Germinal center (tissue), 1 donor: ENCODE measurements at places on chromosomes 5 and 9.

DNA sequence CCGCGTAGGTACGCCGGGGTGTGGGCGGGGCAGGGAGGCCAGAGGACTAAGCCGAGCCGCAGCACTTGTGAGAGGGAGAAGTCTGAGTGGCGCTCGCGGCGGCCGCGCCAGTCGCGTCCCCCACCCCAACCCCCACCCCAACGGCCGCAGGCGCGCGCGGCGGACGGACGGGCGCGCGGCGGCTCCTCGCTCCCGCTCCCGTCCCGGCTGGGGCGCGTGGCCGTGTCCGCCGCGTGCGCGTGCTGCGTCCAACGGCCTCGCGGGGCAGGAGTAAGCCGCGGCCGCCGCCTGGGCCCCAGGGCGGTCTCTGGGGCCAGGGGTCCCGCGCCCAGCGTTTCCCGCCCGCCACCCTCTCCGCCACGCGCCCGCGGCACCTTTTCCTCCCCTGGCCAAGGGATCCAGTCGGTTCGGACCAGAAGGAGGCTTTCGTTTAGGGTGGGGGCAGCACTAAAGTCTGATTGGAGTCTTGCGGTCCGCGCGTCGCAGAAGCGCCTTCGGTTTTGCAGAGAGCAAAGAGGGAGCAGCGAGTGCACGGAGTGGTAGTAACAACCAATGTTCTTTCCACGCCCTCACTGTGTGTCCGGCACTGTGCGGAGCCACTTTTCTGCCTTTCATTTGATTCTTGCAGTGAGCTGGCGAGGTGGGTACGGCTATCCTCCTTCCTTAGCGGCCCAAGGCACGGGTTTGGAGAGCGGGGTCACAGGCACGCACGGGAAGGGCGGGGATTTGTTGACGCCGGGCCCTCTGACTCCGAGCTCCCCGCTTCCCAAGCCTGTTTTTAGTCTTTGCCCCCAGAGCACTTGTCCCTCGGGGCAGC is 483 bp downstream of the G3BP1 start:
- peak; percentile 40 for DNase-seq

- DNase-seq: no peak
Measured at GRCh38 chr5:25963251-25964008, 1075.0 kb downstream of the CDH9 start.

DNA sequence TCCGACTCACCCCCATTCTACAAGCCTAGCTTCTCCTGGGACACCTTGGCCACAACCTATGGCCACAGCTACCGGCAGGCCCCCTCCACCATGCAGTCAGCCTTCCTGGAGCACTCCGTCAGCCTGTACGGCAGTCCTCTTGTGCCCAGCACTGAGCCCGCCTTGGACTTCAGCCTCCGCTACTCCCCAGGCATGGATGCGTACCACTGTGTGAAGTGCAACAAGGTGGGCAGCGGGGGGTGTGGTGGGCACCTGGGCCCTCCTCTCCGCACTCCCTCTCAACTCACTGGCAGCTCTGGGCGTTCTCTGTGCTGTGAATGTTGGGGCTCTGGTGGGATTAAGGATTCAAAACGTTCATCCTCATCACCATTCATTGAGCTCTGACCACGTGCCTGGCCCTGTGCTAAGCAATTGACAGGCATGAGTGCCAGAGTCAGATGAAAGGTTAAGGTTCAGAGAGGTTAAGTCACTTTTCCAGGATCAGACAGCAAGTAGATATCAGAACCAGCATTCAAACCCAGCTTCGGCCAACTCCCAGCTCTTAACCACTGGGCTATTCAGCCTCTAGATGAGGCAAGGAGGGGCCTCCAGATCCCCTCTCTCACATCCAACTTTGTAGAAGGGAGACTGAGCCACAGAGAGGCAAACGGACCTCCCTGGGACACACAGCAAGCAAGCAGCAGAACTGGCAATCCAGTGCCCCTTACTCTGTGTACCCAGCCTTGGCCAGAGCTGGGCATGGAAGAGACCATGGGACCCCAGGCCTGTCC is 9.9 kb downstream of the GFI1B start:
- DNase-seq: no peak

GRCh38 chr5:6159832-6160430 is 218.4 kb downstream of the MED10 start:
- no peak for DNase-seq

GRCh38 chr5:10145923-10146401 is 103.7 kb downstream of the ATPSCKMT start:
- no peak for DNase-seq

GRCh38 chr5:176747670-176748072 is 62.7 kb upstream of the UNC5A start:
- no peak for DNase-seq

DNA sequence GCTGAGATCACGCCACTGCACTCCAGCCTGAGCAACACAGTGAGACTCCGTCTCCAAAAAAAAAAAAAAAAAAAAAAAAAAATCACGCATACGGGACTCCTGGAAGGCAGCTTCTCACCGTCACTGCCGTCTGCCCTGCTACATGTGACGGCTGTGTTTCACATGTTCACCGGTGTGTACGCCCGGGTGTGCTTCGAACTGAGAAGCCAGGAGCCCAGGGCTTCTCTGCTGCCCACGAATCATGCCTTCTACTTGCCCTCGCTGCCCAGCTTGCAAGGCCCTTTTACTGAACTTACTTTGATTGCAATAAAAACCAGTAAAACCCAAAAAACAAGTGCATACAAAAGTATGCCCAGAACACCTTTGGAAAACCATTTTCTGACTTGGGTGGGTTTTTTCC is 5.8 kb upstream of the NKD2 start:
- DNase-seq: no peak

DNA sequence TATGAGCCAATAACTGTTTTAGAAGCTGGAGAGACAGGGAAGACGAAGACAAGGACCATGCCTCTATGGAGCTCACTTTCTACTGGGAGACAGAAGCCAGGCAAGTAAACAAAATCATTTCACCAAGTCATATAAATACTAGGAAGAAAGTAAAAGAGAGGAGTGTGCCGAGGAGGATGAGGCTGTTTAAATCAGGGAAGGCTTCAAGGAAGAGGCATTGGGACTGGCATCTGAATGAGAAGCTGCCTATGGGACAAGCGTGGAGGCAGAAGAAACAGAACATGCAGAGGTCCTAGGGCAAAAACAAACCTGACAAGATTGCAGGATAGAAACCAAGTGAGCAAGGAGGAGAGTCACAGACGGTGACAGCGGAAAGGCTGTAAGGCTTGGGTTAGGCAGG is 68.1 kb upstream of the CPLX2 start:
- no peak for DNase-seq

DNA sequence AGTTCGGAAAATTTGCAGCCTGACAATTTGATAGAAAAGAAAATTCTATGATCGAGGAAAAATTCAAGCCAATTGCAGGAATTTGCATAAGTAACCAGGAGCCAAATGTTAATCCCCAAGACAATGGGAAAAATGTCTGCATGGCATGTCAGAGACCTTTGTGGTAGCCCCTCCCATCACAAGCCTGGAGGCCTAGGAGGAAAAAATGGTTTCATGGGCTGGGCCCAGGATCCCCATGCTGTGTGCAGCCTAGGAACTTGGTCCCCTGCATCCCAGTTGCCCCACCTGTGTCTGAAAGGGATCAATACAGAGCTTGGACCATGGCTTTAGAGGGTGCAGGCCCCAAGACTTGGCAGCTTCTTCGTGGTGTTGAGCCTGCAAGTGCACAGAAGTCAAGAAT is 1847.9 kb upstream of the ACO1 start:
- DNase-seq: no peak

DNA sequence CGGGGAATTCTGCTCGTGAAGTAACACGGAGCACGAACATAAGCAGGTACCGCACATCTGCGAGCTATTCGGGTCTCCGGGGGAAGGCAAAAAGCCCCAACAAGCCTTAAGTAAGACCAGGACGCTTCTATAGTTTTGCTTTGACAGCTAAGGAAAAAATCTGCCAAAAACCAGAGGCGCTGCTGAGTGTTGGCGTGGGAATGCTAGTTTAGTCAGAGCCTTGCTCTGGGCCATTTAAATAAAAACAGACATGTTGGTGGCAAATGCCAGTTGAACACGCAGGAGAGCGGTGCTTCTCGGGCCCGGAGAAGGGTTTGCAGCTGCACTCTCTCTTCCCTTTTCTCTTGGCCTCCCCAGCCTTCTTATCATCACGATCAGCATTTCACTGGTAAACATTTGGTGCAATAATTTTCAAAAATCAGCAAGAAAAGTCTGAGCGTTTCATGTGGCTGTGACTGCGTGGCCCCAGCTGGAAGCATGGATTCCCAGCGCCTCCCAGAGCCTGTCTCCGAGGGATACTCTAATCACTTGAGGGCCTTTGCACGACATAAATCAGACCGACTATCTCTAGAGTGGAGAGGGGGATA is 6.4 kb upstream of the NOTCH1 start:
- peak; percentile 52 for DNase-seq

GRCh38 chr5:97923496-97923895 is 740.4 kb upstream of the RIOK2 start:
- DNase-seq: no peak

GRCh38 chr9:4306066-4306776 is 6.4 kb upstream of the GLIS3 start:
- DNase-seq: no peak

DNA sequence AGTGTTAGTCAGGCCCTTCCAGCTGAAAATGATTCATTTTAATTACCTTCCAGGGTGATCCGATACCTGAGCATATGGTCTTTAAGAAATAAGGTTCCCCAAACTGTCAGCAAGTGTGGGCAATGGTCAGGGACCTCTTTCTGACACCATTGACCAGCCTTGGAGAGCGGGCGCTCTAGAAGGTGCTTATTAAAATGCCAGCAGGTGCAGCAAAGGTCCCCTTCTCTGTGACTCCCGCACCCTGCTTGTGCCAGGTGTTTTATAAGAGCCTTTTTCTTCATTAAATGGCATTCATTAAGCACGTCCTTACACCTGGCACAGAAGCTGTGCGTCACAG is 85.3 kb downstream of the MVB12B start:
- DNase-seq: no peak

GRCh38 chr9:72473474-72474261 is 47.7 kb upstream of the TMC1 start:
- no peak for DNase-seq

GRCh38 chr5:116566251-116566650 is 8.4 kb downstream of the SEMA6A start:
- no peak for DNase-seq
